ENCODE measurements at places on chromosomes 6 and 20.

- peaks cover 6% of the 10 kb centered on the region for H3K36me3 ChIP-seq
- no peaks in the 10 kb centered on the region for H3K27me3 ChIP-seq
- no peak overlapping the region for H3K4me3 ChIP-seq
- H3K4me1 ChIP-seq = no peaks in the 10 kb centered on the region
- H3K27ac ChIP-seq = no peak overlapping the region
- no peak for DNase-seq
These were observed 69.3 kb upstream of the FYN start for GRCh38 chr6:111942561-111942960.

DNA sequence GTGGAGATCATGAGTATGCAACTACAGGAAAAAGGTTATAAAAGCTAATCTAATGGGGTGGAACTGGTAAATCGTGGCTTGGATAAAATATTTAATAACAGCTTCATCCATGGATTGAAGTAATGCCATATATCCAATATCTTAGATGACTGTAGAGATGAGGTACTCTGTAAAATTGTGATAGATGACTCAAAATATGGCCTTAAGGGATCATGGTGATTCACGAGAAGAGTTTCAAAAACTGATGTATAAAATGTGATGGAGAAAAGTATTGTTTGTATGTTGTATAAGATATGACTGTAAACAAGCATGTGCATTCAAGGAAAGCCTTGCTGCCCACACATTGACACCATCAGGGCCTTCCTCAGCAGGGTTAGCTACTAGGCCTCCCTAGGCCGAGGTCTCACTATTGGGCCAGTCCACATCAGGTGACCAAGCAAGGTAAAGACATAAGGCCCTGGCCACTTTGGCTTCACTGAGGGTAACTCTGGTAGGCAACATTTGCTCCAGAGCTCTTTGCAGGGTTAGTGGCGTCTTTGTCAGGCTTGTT lies 17.7 kb upstream of the CCN6 start:
- DNase-seq = no peak
- no peaks in the 10 kb centered on the region for H3K36me3 ChIP-seq

GRCh38 chr6:128335963-128336362 lies 184.4 kb downstream of the PTPRK start:
- DNase-seq = no peak
- H3K4me3 ChIP-seq = no peak overlapping the region
- H3K36me3 ChIP-seq = peaks cover 7% of the 10 kb centered on the region
- peaks cover 14% of the 10 kb centered on the region for H3K4me1 ChIP-seq
- H3K27me3 ChIP-seq = no peaks in the 10 kb centered on the region

DNA sequence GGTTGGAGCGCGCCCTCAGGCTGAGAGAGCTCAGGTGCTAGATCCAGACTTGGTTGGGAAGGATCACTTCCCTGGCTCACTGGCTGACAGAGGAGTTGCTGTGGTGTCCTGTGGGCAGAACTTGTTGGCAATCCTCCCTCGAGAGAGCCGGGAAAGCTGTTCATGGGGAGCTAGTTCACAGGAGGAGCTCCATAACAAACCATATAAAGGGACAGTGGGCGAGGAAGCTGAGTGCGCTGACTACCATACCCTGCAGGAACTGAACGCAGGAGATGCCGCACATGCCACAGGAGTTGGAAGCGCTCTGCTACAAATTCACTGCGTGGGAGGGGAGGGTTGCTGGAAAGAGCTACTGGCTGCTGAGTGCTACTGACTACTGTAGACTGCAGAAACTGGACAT lies 243.2 kb downstream of the OGFRL1 start:
- no peak overlapping the region for H3K4me3 ChIP-seq
- no peaks in the 10 kb centered on the region for H3K27me3 ChIP-seq
- H3K27ac ChIP-seq = no peak overlapping the region
- H3K4me1 ChIP-seq = peaks cover 16% of the 10 kb centered on the region

DNA sequence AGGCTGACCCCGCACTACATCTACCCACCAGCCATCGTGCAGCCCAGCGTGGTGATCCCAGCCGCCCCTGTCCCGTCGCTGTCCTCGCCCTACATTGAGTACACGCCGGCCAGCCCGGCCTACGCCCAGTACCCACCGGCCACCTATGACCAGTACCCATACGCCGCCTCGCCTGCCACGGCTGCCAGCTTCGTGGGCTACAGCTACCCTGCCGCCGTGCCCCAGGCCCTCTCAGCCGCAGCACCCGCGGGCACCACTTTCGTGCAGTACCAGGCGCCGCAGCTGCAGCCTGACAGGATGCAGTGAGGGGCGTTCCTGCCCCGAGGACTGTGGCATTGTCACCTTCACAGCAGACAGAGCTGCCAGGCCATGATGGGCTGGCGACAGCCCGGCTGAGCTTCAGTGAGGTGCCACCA lies 16.4 kb downstream of the RBM38 start:
- H3K27me3 ChIP-seq = no peaks in the 10 kb centered on the region
- DNase-seq = no peak
- H3K27ac ChIP-seq = no peak overlapping the region
- H3K36me3 ChIP-seq = peaks cover 3% of the 10 kb centered on the region

DNA sequence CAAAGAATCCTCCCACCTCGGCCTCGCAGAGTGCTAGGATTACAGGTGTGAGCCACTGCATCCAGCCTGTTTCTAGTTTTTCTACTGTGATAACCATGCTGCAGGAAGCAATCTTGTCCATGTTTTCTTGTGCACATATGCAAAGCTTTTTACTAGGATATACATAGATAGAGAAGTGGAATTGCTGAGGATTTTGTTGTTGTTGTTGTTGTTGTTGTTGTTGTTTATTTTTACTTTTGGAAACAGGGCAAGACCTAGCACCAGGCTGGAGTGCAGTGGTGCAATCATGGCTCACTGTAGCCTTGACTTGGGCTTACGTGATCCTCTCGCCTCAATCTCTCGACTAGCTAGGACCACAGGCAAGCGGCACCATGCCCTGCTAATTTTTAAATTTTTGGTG lies 23.2 kb downstream of the KIF3B start:
- peaks cover 20% of the 10 kb centered on the region for H3K4me1 ChIP-seq
- no peaks in the 10 kb centered on the region for H3K36me3 ChIP-seq
- no peaks in the 10 kb centered on the region for H3K27me3 ChIP-seq
- no peak for DNase-seq
- no peak overlapping the region for H3K4me3 ChIP-seq
- peak overlapping the region; percentile 21 for H3K27ac ChIP-seq

DNA sequence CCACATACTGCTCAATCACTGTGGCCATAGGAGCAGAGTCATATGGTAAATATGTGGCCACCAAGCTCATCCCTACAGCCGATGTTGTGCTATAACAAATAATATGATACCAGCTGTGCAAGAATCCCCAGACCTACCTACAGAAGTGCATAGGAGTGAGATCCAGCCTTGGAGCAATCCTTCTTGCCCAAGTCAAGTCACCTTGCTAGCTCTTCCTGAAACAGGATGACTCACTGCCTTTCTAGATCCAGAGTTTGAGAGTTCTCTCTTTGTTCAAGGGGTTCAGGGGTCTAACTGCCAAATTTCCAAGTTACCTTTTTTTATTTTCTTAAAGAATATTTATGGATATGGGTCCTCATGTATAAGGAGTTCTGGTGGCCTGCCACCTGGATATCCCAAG lies 195.7 kb upstream of the MAN1A1 start:
- no peaks in the 10 kb centered on the region for H3K36me3 ChIP-seq
- no peaks in the 10 kb centered on the region for H3K27me3 ChIP-seq
- no peaks in the 10 kb centered on the region for H3K4me1 ChIP-seq

- no peaks in the 10 kb centered on the region for H3K27me3 ChIP-seq
- no peak for DNase-seq
- no peaks in the 10 kb centered on the region for H3K36me3 ChIP-seq
- no peak overlapping the region for H3K27ac ChIP-seq
- H3K4me3 ChIP-seq = no peak overlapping the region
- H3K4me1 ChIP-seq = no peaks in the 10 kb centered on the region
These were observed 17.1 kb upstream of the RPN2 start for GRCh38 chr20:37161830-37162549.

DNA sequence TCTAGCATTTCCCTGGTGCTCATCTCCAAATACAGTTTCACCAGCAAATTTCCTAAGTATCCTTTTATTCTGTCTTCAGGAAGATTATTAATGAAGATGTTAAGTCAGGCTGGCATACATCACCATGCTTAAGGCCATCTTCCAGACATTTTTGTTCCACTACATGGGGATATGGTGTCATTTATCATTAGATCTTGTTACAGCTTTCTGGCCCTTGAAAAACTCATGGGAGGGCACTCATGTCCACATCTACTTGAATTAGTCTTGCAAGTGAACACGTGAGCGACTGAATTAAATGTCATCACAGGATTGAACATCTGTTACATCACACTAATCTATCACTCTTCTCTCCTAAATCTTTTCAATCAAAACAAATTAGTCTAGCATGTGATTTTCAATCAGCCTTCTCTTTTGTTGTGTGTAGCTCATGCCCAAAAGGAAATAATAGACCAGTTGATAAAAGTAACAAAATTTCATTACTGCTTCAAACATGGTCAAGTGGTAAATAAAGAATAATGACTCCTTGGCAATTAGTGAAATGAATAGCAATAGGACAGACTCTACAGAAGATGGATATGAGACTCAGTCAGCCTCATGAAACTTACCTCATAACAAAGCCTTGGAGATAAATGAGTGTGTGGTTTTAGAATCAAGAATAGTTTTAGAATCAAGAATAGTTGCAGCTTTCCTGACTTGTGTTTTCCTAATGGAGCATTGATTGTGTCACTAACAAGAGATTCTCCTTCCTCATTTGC lies 80.5 kb downstream of the MTFR2 start:
- DNase-seq = no peak
- H3K36me3 ChIP-seq = peaks cover 2% of the 10 kb centered on the region
- no peaks in the 10 kb centered on the region for H3K27me3 ChIP-seq
- no peaks in the 10 kb centered on the region for H3K4me1 ChIP-seq
- no peak overlapping the region for H3K27ac ChIP-seq
- no peak overlapping the region for H3K4me3 ChIP-seq

- peaks cover 40% of the 10 kb centered on the region for H3K4me1 ChIP-seq
- no peak overlapping the region for H3K27ac ChIP-seq
- no peak for DNase-seq
- H3K27me3 ChIP-seq = no peaks in the 10 kb centered on the region
These were observed 1.5 kb downstream of the WDR27 start for GRCh38 chr6:169700296-169700695.

DNA sequence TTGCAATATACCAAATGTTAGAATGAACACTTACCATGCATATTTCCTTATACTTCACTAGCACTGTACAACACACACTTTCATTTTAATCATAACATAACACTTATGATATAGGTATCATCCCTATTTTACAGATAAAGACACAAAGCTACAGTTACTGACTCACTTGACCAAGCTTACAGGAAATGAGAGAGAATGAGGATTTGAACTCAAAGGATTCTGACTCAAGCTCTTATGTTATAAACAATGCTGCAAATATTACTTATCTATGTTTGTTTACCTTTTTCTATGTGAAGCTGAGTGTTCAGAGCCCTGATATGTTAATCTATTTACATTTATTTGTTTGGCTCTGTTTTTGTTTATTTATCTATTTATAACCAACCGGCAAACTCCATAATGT lies 245.4 kb downstream of the PTPRK start:
- DNase-seq = no peak
- peak overlapping the region; percentile 9 for H3K27ac ChIP-seq
- no peak overlapping the region for H3K4me3 ChIP-seq
- no peaks in the 10 kb centered on the region for H3K27me3 ChIP-seq

GRCh38 chr6:107290491-107290890 lies 168.9 kb downstream of the PDSS2 start:
- no peaks in the 10 kb centered on the region for H3K27me3 ChIP-seq
- peak overlapping the region; percentile 80 for H3K4me3 ChIP-seq
- peak; percentile 56 for DNase-seq
- H3K4me1 ChIP-seq = peaks cover 50% of the 10 kb centered on the region
- peak overlapping the region; percentile 83 for H3K27ac ChIP-seq
- no peaks in the 10 kb centered on the region for H3K36me3 ChIP-seq

- DNase-seq = no peak
- no peak overlapping the region for H3K27ac ChIP-seq
- no peaks in the 10 kb centered on the region for H3K27me3 ChIP-seq
- peaks cover 9% of the 10 kb centered on the region for H3K36me3 ChIP-seq
- H3K4me1 ChIP-seq = no peaks in the 10 kb centered on the region
These were observed 48.1 kb downstream of the PSMG4 start for GRCh38 chr6:3306848-3307247.

GRCh38 chr6:35468980-35469750 lies 964 bp downstream of the RPL10A start:
- H3K4me1 ChIP-seq = peaks cover 43% of the 10 kb centered on the region
- peaks cover 31% of the 10 kb centered on the region for H3K36me3 ChIP-seq
- DNase-seq = no peak
- peak overlapping the region; percentile 98 for H3K4me3 ChIP-seq
- H3K27me3 ChIP-seq = peaks cover 14% of the 10 kb centered on the region
- H3K27ac ChIP-seq = peak overlapping the region; percentile 99

DNA sequence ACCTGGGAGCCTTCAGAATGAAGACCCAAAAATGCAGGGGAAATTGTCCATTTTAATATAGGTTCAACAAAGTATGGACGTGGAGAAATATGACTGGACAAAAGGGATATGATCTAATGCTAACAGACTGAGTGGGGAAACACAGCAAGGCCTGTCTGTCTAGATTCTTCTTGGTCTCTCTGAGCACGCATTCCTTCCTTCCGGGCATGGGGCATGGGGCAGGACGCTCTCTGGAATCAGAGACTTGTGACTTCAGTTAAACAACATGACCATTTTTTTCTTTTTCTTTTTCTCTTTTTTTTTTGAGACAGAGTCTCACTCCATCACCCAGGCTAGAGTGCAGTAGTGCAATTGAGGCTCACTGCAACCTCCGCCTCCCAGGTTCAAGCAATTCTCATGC lies 31.9 kb downstream of the ZBTB2 start:
- H3K27me3 ChIP-seq = no peaks in the 10 kb centered on the region
- peaks cover 30% of the 10 kb centered on the region for H3K36me3 ChIP-seq
- no peak for DNase-seq
- no peak overlapping the region for H3K4me3 ChIP-seq
- H3K27ac ChIP-seq = no peak overlapping the region
- H3K4me1 ChIP-seq = peaks cover 20% of the 10 kb centered on the region

- peaks cover 2% of the 10 kb centered on the region for H3K36me3 ChIP-seq
- H3K4me1 ChIP-seq = no peaks in the 10 kb centered on the region
- no peak overlapping the region for H3K4me3 ChIP-seq
- no peak for DNase-seq
- no peaks in the 10 kb centered on the region for H3K27me3 ChIP-seq
These were observed 97.9 kb downstream of the LRRC1 start for GRCh38 chr6:53892707-53893106.

DNA sequence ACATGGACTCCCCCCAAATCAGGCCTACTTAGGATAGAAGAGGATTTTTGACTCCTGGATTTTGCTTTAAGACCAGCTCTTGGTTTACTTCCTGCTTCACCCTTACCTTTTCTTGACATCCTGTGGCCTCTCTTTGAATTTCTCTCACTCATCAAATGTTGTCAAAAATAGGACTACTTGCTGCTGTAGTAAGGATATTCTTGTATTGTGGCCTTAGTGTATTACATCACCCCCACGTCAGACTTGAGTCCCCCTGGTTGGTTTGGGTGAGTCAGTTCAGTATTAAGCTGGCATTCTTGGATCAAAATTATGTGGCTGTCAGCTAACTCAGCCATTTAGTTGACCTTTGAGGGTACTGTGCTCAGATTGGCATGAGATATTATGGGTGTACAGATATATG lies 1.1 kb downstream of the TPX2 start:
- no peaks in the 10 kb centered on the region for H3K27me3 ChIP-seq
